ENCODE measurements at places on chromosomes 7 and 10.

- DNase-seq: no peak
Observed at GRCh38 chr7:137439829-137440825, 96.6 kb upstream of the PTN start.

DNA sequence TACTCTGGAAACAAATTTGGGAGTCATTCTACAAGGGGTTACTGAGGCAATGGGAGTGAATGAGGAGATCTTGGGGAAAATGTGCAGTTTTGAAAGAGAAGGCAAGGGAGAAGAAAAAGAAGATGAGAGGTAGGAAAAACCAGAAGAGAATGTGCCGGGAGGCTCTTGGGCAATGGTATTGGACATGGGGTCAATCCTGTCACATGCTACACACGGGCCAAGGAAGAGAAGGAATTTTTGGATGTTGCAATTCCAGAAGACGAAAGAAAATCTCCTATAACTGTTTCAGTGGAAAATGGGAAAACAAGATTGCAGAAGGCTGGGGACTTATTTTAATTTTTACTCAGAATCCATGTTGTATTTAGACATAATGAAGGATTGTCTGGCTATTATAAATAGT lies 615.0 kb downstream of the PHTF2 start:
- no peak for DNase-seq

GRCh38 chr7:37113661-37114355 lies 334.9 kb downstream of the ELMO1 start:
- no peak for DNase-seq

- DNase-seq: no peak
Observed at GRCh38 chr10:44478876-44479705, 94.2 kb upstream of the CXCL12 start.

DNA sequence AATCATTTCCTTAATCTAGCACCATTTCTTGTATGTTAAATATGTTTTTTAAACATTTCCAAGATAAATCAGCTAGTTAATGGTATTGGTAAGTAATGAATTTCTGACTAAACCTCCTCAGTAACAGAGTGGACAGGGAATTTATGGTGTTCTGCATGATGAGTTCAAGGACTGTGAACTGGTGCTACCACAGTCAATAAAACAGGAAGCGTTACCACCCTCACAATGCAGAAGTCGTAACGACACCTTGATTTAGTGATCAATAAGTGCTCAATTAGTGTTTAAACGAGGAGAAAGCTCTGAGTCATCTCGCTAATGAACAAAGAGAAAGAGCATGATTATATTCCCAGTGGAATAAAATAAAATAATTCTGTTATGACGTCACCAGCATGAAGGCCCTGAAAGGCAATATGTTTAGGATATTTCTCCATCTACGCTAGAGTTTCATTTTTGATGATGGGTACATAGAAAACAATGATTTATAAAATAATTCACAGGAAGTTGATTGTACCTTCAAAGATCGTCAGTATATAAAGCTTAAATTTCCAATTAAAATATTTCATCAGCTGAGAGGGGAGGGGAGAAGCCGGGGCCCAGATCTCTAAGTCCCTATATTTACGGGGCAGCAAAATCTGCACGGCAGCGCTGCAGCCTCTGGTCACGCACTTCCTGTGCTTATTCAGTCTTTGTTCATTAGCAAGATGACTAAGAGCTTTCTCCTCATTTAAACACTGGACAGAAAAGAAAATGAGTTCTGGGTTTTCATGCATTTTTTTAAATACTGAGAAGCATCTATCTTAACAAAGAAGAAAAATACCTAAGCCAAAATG lies 400.5 kb downstream of the PTPRN2 start:
- DNase-seq: no peak

GRCh38 chr7:27901028-27901760 lies 161.2 kb downstream of the TAX1BP1 start:
- DNase-seq: no peak

GRCh38 chr7:76333511-76334101 lies 25.2 kb downstream of the YWHAG start:
- DNase-seq: no peak

GRCh38 chr7:150947241-150947745 lies 30.8 kb downstream of the KCNH2 start:
- DNase-seq: no peak

DNA sequence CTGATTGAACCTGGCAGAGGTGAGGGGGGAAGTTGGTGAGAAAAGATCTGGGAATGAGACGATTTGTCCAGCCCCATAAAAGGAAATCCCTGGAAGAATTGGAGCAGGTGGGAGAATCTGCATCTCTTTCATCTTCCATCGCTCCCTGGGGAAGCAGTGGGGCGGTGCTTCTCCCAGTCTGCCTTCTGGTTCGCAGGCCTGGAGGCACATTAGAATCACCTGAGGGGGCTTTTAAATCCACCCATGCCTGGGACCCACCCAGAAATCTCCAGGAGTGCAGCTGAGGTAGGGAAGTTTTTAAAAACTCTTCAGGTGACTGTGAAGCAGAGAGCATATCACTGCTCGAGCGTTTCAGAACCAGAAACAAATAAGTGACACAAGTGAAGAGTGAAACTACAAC lies 26.7 kb upstream of the SYPL1 start:
- DNase-seq: no peak

DNA sequence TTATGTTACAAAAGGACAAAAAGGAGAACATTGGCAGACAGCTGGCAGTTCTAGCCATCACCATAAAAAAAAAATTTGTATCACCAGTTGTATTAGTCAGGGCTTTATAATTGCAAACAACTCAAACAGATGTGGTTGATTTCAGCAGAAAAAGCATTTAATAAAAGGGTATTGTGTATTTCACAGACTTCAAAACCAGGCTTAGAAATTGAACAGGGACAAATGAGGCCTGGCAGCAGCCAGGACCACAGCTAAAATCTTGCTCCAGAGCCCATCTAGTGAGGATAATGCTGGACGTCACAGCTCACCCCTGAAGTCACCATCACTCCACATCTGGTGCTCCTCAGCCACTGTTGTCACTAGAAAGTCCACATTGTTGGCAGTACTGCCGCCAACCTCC lies 52.9 kb upstream of the CALD1 start:
- DNase-seq: no peak

GRCh38 chr7:150325110-150325611 lies 1.8 kb upstream of the ACTR3C start:
- no peak for DNase-seq

DNA sequence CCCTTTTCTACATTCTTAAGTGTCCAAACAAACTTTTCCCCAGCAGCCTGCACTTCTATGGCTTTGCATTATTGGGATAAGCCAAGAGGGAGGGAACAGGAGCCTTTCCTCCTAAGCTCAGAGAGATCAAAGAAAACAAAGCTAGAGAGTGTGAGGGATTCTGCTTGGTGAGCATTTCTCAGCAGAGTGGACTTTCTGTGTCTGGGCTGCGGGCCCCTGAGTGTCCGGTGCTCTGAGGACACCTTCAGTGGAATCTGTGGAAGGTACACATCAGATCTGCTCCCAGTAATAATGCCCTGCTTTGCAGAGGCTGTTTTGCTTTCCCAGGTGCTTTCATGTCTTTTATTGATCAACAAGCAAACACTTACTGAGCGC lies 50.2 kb downstream of the KCNMA1 start:
- DNase-seq: no peak

- no peak for DNase-seq
Observed at GRCh38 chr10:116925056-116925455, 75.8 kb downstream of the ENO4 start.

DNA sequence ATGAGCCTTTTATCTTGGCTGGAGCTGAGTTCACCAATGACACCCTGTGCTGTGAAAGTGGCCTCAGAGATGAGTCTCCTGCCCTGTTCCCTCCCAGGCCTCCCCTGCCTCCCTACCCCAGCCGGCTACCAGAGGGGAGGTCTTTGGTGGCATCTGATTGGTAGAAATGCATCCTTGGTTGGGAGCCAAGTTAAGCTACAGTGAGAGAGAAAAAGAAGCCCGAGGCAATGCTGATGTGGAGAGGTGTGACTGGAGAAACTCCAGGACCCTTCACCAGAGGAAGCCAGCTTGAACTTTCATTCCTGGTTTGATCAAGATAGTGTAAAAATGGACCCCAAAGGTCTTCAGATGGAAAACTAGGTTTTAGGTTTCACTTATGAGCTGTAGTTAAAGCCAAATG lies 191.1 kb upstream of the TCF7L2 start:
- no peak for DNase-seq

DNA sequence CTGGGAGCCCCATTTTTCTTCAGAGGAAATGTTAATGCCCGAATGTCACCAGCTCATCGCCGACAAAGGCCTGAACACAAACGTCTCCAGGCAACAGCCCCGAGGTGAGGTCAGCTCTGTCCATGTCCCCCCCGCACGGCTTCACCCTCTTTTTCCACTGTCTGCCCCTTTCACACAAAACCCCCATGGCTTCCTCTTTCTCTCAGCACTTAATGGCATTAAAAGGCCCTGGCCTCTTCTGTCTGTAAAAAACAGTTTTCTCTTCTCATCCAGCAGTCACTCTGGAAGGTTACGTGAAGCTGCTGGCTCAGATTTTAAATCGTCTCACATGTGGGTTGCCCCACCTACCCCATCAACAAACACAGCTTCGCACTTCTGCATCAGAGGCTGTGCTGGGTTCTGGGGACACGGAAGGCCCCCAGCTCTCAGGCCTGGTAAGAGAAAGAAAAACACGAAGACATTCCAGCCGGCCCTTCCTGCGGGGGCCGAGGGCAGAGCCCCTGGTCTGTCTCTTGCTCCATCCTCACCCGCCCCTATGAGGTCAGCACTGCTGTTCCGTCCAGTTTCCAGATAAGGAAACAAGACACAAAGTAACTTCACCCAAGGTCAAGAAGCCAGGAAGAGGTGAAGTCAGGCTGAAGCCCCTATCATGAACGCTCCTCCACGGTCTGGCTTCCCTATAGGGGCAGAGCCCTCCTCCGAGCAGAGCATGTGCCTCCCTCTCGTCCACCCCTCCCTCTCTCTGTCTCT lies 91.1 kb upstream of the PDGFA start:
- no peak for DNase-seq

GRCh38 chr10:60816628-60817397 lies 38.5 kb downstream of the CDK1 start:
- no peak for DNase-seq

- no peak for DNase-seq
Observed at GRCh38 chr7:121084256-121084655, 95.7 kb downstream of the CPED1 start.

- no peak for DNase-seq
Observed at GRCh38 chr10:118986815-118987790, 42.4 kb upstream of the NANOS1 start.

DNA sequence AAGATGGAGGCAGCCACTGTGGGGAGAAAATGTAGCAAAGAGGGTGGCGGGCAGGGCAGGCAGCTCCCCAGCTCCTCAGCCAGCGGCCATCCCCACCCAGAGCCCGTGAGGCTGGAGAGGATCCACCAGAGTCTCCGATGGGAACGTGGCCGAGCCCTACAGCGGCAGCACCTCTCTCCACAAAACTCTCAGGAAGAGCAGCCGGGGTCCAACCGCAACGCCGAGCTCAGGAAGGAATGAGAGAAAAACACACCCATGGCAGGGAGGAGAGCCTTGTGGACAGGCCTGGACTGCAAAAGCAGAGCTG lies 54.0 kb upstream of the ADGRA1 start:
- DNase-seq: no peak

- no peak for DNase-seq
Observed at GRCh38 chr10:124450783-124451057, 885 bp upstream of the NKX1-2 start.

GRCh38 chr7:56009695-56010094 lies 41.5 kb downstream of the PSPH start:
- no peak for DNase-seq

DNA sequence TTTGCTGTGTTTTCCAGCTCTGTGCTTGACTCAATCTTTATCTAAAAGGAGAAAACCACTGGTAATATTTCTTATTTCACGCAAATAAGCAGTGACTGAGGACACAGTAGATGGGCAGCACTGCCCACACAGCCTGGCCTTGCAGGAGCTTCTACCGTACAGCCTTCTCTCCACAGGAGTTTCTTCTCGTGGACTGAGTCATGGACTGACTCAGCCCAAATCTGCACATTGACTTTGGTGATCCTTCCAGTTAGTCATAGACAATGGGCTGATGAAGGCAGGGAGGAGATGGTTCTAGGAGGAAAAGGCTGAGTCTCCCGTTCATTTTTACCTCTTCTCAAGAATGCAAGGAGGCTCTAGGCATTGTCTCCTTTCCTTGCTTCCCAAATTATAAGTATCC lies 200.7 kb downstream of the RAPGEF5 start:
- DNase-seq: no peak

DNA sequence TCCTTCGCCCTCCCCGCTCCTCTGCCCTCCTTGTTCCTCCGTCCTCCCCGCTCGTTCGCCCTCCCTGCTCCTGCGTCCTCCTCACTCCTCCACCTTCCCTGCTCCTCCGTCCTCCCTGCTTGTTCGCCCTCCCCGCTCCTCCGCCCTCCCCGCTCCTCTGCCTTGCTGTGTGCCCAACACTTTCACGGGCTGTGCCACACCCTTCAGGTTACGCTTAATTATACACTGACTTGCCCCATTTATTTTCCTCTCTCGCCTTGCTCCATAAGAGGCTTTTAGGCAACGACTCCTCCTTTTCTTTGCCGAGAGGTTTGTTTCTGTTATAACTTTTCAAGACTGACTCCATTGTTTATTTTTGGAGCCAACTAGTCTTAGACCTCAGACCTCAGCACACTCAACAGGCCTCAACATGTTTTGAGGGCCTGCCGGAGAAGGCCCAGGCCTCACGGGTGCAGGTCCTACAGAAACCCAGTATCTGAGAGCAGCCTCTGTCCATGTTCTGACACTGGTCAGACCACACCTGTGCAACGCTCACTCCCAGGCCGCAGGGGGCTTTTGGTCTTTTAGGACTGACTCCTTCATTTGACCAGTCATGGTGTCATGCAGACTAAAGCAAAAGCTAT lies 18.2 kb upstream of the PRKAG2 start:
- no peak for DNase-seq

GRCh38 chr7:28435732-28436378 lies 23.5 kb downstream of the CREB5 start:
- DNase-seq: no peak

- no peak for DNase-seq
Observed at GRCh38 chr7:116713918-116714317, 41.9 kb downstream of the MET start.

DNA sequence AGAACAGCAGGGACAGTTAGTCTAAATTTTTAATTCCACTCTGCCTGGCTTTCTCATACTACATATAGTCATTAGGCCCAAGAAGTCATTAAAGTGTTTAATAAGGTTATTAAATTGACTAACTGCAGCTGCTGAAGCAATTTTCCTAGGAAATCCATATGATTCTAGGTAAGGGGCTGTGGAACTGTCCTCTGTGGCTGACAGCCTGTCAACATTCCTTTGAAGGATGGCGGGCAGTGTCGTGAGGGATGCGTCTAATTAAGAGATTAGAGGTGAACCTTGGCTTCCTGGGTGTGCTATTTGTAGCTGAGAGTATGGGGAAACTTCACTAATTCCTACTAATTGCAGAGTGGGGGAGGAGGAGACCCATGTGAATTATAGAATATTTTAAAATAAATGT lies 64.6 kb downstream of the SNX10 start:
- DNase-seq: no peak

Data from stimulated activated CD4-positive, alpha-beta T cell treated with anti-CD3 and anti-CD28 coated beads, Interleukin-12 subunit alpha, Interleukin-12 subunit beta, amount 100 ng/mL, for 24 hours (primary cell).